ENCODE measurements at places on chromosomes 4 and X. TPM values are rescaled to one million over a fixed set of nuclear protein-coding genes. Genes with fewer than 3 reads are reported as not detected.

DNA sequence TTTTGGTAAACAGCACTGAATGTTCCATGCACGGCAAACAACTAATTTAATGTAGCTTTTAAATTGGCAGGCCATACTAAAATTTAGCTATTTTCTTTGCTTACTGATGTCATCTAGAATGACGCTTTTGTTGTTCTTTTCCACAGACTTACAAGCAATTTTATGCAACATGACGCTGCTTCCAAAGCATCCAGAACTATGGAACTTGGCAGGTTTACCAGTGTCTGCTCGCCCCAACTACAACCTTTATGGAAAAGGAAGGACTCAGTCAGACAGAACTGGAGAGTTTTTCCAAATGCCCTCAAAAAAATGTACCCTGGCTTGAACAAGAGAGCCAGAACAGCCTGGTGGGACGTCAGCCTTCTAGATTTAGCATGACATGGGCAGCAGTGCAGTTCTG is 58.7 kb downstream of the ANOS1 start:
- H3K27ac ChIP-seq = no peak overlapping the region
- DNase-seq = no peak
- H3K36me3 ChIP-seq = no peaks in the 10 kb centered on the region
- no peaks in the 10 kb centered on the region for H3K4me1 ChIP-seq
- no peaks in the 10 kb centered on the region for H3K27me3 ChIP-seq
- H3K4me3 ChIP-seq = no peak overlapping the region

DNA sequence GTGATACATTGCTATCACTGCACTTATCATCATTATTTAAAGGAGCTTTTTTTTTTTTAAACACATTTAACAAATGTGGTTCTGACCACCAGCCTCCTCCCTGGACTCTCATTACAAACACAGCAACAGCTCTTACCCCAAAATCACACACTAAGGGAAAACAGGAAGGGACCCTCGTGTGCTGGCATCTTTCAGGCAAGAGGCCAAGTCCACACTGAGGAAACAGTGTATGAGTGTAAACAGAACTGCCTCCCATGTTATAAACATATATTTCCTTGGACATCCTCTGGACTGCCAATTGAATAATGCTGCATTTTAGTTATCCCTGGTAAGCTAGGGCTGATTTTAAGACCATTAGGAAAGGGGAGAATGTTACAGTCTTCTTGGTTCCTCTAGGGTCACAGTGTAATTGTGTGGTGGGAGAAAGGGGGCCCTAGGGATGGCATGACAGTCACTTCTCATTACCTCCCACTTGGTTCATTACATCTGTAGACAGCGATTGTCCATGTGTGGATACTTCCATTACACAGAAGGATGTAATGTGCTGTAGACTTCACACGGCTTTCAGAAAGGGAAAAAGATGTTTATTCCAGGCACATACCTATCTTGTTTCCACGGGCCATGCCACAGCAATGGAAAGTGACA is 244.6 kb upstream of the TET2 start:
- H3K4me3 ChIP-seq = no peak overlapping the region
- H3K27ac ChIP-seq = no peak overlapping the region
- H3K4me1 ChIP-seq = no peaks in the 10 kb centered on the region
- no peaks in the 10 kb centered on the region for H3K36me3 ChIP-seq
- no peaks in the 10 kb centered on the region for H3K27me3 ChIP-seq
- no peak for DNase-seq

DGKK gene
- not detected for total RNA-seq

DNA sequence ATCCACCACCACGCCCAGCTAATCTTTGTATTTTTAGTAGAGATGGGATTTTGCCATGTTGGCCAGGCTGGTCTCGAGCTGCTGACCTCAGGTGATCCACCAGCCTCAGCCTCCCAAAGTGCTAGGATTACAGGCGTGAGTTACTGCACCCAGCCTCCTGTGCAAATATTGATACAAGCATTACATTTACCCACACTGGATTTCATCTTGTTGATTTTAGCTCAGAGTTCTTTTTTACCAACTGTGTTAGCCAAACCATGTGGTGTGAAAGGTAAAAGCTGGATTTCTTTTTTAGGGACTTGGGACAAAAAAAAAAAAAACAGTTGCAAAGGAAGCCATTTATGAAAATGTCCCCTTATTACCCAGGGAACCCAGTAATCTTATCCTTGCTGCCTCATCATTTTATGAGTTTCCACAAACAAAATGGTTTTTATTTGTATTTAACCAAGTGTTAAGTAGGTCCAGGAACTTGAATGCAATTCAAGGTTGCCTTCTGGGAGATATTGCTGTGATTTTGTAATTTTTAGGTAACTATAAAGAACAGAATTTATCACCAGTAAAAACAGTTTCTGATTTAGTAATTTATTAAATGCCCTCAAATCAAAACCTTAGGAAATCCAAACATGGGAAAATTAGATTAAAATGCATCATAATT is 202.5 kb downstream of the PALLD start:
- H3K27me3 ChIP-seq = no peaks in the 10 kb centered on the region
- no peak overlapping the region for H3K4me3 ChIP-seq
- peaks cover 21% of the 10 kb centered on the region for H3K36me3 ChIP-seq
- H3K27ac ChIP-seq = no peak overlapping the region
- no peaks in the 10 kb centered on the region for H3K4me1 ChIP-seq

DNA sequence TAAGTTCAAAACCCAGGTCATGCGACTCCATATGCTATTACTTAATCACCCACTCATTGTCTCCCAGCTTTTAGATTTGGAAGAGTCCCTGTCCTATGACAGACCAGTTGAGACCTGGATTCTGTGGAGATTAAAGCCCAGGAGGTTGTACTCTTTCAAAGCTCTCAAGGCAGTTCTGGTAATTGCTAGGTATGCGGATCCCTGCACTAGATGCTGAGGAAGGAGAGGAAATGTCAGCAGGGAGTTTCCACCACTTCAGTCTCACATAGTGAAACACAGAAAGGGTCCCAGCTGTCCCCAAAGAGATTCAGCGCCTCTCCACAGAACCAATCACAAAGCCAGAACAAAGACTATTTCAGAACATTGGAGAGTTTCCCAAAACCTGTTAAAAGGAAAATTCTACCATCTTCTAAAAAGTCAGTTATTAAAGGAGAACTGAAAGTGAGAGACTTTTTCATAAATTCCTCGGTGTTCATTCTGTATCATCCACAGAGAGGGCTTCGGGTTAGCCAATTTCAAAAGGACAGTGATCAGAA is 53.4 kb downstream of the IRF2 start:
- H3K4me3 ChIP-seq = no peak overlapping the region
- H3K27me3 ChIP-seq = no peaks in the 10 kb centered on the region
- peaks cover 67% of the 10 kb centered on the region for H3K36me3 ChIP-seq
- H3K27ac ChIP-seq = no peak overlapping the region
- peaks cover 28% of the 10 kb centered on the region for H3K4me1 ChIP-seq
- no peak for DNase-seq

DNA sequence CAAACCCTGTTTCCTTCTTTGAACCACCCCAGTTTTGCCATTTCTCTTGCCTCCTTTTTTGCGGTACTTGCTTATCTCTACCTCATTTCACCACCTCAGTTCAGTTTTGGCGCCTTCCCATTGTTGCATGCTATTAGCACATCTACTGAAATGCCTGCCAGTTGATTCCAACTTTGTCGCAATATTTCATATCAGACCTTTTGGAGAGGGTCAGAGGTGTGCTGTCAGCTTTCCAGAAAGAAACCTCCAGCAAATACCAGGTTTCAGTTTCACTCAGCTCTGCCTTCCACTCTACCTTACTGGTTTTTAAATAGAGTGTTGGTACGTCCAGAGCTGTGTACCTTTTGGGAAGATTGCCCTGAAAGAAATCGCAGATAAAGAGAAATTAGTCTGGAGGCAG is 91.9 kb upstream of the CPEB2 start:
- no peaks in the 10 kb centered on the region for H3K4me1 ChIP-seq
- no peak overlapping the region for H3K4me3 ChIP-seq

SSX5 gene
- total RNA-seq = not detected

- H3K4me1 ChIP-seq = no peaks in the 10 kb centered on the region
- no peak overlapping the region for H3K27ac ChIP-seq
- H3K27me3 ChIP-seq = no peaks in the 10 kb centered on the region
- H3K4me3 ChIP-seq = no peak overlapping the region
These were observed 117.3 kb downstream of the SNCA start for GRCh38 chr4:89719536-89720090.

Measured in heart left ventricle (tissue), 16 donors.